ENCODE measurements at places on chromosomes 7 and 10.

- peak; percentile 32 for DNase-seq
Observed at GRCh38 chr7:157670490-157671357, 333.9 kb downstream of the DNAJB6 start.

GRCh38 chr7:84492098-84493034 is 297.8 kb upstream of the SEMA3A start:
- DNase-seq = no peak

GRCh38 chr7:30937416-30937815 is 25.8 kb downstream of the AQP1 start:
- no peak for DNase-seq

GRCh38 chr10:22666287-22667092 is 47.9 kb downstream of the PIP4K2A start:
- DNase-seq = no peak

- no peak for DNase-seq
Observed at GRCh38 chr7:130079846-130080394, 9.6 kb downstream of the KLHDC10 start.

DNA sequence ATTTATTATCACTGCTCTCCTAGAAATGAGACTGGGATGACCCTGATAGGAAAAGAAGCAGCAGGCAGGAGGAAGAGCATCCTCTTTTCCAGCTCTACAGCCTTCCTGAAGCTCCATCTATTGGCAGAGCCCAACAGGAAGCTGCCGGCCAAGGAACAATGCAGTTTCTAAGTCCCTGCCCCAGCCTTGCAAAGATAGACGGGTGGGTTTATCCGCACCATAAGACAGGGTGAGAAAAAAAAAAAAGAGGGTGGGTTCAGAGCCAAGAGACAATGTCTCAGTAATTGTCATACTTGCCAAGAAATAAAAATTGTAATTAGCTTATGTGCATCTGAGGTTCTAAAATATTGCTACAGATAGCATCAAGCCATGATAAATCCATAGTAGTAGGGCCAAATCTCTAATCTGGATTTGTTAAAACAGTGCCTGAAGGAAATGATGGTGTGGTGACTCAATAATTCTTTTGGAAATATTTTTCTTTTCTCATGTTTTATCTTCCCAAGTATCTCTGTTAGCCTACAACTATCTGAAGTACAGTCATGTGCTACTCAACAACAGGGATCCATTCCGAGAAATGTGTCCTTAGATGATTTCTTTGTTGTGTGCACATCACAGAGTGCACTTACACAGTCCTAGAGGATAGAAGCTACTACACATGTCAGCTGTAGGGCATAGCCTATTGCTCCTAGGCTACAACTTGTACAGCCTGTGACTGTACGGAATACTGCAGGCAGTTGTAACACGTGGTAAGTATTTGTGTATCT is 242.9 kb upstream of the CXCL12 start:
- no peak for DNase-seq

GRCh38 chr10:7520507-7521485 is 110.0 kb upstream of the SFMBT2 start:
- DNase-seq = no peak

GRCh38 chr10:3169271-3169670 is 3.3 kb downstream of the PITRM1 start:
- no peak for DNase-seq

DNA sequence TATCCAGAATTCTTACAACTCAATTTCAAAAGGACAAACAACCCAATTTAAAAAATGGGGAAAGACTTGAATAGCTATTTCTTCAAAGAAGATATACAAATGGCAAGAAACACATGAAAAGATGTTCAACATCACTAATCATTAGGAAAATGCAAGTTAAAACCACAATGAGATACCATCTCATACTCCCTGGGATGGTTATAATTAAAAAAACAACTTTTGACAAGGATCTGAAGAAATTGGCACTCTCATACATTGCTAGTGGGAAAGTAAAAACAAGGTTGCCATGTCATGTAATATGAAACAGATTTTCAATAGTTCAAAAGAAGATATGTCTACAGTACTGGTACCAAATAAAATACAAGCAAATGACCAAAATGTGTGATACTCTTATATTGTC is 9.0 kb downstream of the OAT start:
- no peak for DNase-seq

DNA sequence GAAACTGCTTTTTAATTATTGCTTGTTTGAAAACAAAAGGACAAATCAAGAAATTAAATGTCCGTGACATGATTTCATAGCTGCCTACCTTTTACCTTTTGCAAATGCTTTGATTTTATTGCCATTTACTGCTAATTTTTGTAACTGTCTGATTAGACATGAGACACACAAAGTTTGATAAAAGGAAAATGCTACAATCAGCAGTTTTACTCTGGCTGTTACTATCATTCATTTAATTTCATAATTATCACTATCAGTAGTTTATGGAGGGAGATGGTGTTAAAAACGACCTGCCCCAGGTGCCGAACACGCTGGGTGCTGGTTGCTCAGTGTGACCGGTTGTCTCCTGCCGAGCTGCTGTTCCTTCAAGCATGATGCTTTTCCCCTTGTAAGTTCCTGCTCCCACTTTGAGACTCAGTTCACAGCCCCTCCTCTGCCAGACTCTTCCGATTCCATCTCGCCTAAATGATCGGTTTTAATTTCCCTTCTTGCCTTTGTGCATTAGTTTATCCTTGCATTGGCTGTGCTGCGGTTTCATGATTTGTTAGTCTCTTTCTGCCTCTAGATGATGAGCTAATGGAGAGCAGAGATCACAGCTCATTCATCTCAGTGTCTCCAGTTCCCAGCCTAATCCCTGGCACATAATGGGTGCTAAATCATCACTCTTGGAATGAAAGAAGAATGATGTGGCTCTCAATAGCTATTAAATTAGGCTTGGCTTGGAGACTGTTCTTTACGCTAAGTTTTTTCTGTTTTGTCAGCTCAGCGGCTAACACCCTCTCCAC is 110.6 kb downstream of the PFKFB3 start:
- no peak for DNase-seq

DNA sequence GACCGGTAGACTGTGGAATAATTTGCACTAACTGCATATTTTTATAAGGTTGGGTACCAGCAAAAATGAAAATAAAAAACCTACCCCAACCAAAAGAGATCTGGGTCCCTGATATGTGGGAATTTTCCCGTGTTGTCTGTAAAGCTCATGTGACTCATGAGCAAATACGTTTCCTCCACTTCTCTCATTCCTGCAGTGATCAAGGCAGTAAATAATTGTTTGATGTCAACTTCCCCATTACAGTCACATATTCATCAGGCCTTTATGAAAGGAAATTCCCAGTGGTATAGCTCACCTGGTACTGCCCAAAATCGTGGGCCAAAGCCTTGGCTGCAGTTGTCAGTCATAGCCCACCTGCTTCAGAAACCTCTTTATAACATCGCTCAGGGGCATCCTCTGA is 166.0 kb upstream of the ANK3 start:
- DNase-seq = no peak

DNA sequence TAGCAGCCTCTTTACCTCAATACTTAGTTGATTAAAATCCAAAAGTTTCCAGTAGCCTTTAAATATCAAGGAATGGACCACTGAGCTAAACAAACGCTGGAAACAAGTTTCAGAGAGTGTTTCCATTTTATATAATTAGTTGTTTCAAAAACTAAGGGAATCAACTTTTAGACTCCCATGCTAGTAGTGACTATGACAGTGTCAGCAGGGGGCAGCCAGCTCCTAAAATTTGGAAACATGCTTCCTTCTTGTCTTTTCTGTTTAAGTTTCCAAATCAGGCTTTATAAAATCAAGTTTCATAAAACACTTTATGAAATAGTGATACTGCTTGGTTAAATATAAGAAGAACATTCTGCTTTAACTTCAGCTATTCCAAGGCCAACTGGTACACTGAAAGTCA is 138.2 kb upstream of the TMEM229A start:
- no peak for DNase-seq

DNA sequence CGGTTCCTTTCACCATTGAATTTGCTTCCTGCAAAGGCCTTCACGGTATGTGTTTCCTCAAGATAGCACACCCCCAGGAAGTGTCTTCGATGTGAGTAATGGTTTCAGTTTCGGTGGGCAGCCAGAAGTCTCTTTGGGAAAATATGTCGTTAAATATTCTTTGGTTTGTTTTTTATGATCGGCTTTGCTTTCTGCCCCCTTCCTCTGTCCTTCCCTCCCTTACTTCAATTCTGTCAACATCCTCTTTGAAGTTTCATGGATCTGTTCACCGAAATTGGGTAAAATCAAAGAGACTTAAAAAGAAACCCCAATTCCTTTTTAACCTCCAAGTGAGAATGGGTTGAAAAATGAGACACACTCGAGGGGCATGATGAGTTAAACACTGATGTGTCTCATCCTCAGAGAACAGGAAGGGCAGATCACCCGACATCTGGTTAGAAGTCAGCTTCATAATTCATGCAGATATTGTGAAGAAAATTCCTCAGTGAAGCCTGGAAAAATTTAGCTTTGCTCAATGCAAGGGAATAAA is 170.8 kb upstream of the HABP2 start:
- DNase-seq = no peak

GRCh38 chr7:131057015-131057793 is 270.5 kb upstream of the MKLN1 start:
- no peak for DNase-seq

- no peak for DNase-seq
Observed at GRCh38 chr10:93849593-93849992, 44.2 kb upstream of the SLC35G1 start.

DNA sequence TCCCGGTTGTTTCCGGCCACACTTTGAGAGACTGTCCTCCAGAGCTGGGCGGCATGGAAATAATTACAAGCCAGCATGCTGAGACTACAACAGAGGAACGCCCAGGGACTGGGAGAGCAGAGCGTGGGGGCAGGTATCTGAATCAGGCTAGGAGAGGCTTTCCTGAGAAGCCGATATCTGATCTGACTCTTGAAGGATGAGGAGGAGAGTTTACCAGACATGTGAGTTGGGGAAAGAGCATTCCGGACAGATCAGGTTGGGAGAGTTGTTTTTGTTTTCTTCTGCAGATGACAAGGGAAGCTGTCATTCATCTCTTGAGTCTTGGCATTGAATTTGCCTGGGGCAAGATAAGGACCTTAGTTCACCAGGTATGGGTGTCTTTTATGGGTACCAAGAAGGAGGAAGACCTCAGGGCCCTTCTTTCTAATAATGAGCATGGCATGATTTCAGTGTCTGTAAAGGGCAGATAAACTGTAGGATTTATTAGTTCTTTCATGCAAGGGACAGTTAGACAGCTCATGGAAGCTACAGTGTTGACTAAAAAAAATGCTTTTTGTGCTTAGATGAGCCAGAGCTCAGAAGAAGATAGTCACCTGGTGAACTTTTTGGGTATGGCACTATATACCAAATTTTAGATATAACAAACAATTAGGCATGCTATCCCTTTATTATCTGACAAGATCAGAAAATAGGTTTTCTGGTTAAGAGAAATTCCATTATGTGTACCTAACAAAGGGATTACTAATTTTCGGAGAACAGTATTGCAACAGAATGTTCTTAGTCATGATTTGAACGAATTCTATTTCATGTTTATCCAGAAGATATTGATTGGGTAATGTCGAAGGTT is 36.2 kb downstream of the WBP1L start:
- no peak for DNase-seq

DNA sequence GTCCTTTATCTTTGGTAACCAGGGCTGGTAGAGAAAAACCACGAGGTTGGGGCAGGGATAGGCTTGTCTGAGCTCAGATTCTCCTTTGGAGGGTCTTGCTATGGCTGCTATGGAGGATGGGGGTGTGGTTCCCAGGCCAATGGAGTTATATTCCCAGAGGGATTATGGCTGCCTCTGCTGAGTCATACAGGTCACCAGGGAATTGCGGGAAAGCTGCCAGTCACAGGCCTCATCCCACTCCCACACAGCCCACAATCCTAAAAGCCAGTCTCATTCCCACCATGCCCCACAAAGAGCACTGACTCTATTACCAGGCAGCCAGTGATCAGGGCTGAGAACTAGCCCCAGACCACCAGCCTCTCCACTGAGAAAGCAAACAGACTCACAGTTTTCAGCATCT is 316.6 kb upstream of the TMEM229A start:
- no peak for DNase-seq

DNA sequence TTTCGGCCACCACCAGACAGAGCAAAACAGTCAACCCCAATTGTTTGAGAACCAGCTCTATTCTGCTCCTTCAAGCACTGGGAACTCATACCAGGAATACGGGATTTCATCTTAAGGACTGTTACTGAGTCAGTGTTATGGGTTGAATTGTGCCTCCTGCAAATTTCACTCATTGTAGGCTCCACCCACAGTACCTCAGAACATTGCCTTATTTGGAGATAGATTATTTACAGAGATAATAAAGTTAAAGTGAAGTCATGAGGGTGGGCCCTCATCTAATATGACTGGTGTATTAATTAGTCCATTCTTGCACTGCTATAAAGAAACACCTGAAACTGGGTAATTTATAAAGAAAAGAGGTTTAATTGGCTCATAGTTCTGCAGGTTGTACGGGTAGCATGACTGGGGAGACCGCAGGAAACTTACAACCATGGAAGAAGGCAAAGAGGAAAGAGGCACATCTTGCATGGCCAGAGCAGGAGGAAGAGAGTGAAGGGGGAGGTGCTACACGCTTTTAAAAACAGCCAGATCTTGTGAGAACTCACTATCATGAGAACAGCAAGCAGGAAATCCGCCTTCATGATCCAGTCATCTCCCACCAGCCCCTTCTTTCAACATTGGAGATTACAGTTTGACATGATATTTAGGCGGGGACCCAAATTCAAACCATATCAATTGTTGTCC is 14.3 kb upstream of the ZNF248 start:
- DNase-seq = no peak

DNA sequence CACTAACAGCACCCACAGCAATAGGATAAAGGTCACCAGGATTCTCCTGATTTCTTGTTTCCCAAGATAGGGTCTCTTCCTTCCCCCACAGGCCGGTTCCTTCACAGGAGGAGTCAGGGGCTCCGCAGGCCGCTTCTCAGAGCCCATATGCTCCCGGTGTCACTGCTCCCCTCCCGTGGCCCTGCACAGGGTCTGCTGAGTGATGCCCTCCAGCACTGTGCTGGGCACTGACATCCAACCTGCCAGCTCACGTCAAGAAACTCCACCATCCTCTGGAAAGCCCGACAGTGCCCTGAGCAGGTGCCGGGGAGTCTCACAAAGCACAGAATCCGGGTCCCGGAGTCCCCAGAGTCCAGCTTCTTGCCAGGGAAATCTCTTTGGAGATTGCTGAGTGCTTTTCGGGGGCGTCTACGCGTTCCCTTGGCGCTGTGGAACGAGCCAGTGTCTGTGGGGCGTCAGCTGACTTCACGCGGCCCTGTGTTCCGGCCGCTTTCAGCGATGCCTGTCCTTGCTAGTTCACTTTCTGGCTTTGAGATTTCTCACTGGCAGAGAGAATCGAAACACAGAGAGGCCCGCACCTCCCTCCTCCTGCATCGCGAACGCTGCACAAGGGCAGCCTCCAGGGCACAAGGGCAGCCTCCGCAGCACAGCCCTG is 567.5 kb downstream of the DNAJB6 start:
- peak; percentile 20 for DNase-seq

GRCh38 chr7:70676243-70676642 is 455.7 kb upstream of the GALNT17 start:
- DNase-seq = no peak

- DNase-seq = no peak
Observed at GRCh38 chr7:28919510-28919909, 38.6 kb downstream of the TRIL start.
